M059J (cell line): ENCODE measurements at places on chromosomes 6 and 20. TPM values are rescaled to one million over a fixed set of nuclear protein-coding genes. Genes with fewer than 3 reads are reported as not detected.

Gene ELOVL4
- total RNA-seq, result 2.4 and 4.0 TPM in 2 replicates

- no peak for DNase-seq
Observed at GRCh38 chr20:18639501-18639979, 51.7 kb downstream of the DTD1 start.

GRCh38 chr20:52105442-52106422, 85.8 kb downstream of the ZFP64 start:
- DNase-seq, result peak; percentile 49

DNA sequence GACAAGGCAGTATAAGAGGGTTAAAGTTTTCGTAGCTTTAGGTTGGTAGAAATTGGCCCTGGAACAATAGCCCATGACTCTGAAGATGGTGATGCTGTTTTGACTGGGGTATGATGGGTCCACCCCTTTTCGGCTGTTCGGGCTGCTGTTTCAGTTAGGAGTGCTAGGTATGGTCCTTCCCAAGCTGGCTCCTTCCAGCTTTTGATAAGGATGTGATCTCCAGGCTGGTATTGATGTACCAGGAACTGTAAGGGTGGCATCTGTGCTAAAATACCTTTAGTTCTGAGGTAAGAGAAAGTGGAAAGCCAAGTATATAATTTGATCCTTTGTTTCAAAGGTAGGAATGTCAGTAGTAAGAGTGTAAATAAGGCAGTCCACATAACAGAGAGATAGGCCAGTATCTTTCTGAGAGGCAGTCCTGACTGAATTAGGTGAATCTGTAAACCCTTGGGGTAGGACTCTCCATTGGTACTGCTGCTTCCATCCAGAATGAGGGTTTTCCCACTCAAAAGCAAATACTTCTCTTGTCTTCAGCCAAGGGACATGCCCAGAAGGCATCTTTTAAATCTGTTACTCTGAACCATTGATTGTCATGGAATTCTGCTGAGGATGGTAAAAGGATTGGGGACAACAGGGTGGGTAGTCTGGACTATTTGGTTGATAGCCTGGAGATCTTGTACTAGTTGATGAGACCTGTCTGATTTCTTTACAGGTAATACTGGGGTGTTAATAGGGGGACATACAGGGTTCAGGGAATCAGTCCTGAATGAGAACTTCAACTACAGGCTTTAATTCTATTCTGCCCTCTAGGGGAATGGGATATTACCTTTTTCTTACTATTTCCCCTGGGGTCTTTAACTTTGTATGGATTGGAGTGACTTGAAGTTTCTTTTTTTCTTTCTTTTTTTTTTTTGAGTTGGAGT, 6.1 kb upstream of the ZNFX1 start:
- no peak for DNase-seq

GRCh38 chr20:40787941-40788340, 98.9 kb upstream of the MAFB start:
- no peak for DNase-seq

DNA sequence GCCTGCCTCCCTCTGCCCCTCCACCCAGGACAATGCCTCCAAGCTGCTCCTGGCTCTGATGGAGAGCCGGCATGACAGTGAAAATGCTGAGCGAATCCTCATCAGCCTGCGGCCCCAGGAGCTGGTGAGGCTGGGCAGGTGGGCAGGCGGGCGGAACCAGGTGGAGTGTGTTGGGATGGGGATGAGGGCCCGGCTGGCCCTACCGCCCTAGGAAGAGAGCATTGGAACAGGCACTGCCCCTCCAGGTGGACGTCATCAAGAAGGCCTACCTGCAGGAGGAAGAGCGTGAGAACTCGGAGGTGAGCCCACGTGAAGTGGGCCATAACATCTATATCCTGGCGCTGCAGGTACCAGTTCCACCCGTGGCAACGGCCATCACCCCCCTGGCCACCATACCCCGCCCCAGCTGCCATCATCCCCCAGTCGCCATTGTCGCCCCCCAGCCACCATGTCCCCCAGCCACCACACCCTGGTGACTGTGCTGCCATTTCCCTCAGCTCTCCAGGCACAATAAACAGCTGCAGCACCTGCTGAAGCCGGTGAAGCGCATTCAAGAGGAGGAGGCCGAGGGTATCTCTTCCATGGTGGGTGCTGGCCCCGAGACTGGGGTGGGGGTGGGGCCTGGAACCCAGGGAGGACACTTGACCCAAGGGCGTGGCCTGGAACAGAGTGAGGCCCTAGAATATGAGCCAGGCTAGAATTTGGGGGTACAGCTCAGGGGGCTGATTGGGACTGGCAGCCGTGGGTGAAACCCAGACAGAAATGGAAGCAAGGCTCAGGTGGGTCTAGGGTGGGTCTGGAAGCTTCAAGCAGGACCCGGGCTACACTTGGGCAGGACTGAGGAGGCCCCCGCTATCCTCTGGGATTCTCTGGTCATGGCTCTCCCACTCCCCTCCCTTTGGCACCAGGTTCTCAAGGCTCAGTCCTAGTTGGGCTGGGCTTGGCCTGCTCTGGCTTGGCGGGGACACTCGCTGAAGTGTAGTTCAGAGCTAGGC, 24.2 kb downstream of the UQCC2 start:
- DNase-seq, result no peak

DNA sequence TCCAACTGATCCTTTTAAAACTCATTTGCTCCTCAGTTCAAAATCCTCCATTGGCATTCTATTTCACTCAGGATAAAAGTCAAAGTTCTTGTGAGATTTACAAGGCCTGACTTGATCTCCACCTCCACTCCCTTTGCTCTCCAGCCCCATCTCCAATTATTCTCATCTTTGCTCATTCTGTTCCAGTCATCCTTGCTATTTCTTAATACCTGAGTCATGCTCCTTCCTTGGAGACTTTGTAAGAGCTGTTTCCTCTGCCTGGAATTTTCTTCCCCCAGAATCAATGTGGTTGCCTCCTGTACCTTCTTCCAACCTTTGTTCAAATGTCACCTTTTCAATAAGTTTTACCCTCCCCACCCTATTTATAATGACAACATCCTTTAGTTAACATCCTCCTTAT, 373.5 kb downstream of the HTR1B start:
- peak; percentile 5 for DNase-seq

GRCh38 chr6:149229096-149229495, 88.4 kb upstream of the TAB2 start:
- no peak for DNase-seq

DNA sequence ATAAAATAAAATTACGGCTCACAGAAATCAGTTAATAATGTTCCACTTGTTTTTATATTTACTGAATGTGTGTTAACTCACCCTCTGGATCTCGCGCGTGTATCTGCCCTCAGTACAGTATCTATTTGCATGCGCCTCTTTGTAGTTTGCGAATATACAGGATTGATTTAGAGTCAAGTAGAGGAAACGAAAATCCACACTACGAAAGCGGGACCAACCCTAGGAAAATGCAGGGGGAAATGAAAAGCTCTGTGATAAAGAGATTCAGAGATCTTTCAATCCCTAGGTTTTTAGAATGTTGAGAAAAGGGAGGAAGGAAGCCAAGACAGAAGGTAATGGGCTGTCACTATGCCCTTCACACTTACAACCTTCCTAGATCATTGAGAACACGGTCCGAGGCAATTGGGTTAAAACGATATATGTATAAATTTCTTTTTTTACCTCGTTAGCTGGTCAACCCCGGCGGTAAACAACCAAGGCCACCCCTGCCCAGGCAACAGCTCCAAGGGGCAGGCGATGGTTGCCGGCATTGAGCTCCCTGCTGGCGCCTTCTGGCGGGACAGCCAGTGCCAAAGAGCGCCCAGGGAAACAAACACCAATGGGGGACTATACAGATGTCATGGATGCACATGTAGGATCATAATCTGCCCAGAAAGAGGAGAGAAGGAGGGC, 792 bp upstream of the FUT9 start:
- no peak for DNase-seq

GRCh38 chr20:48024539-48024938, 239.3 kb upstream of the SULF2 start:
- DNase-seq, result no peak

GRCh38 chr6:124679387-124679786, 282.9 kb upstream of the RNF217 start:
- peak; percentile 51 for DNase-seq

Gene HSPA1L
- total RNA-seq, result 0.30 and 2.5 TPM in 2 replicates

Gene SLC16A10
- total RNA-seq, result 1.7 and 2.1 TPM in 2 replicates

- DNase-seq, result no peak
Observed at GRCh38 chr6:128558924-128559323, 38.5 kb upstream of the PTPRK start.

DNA sequence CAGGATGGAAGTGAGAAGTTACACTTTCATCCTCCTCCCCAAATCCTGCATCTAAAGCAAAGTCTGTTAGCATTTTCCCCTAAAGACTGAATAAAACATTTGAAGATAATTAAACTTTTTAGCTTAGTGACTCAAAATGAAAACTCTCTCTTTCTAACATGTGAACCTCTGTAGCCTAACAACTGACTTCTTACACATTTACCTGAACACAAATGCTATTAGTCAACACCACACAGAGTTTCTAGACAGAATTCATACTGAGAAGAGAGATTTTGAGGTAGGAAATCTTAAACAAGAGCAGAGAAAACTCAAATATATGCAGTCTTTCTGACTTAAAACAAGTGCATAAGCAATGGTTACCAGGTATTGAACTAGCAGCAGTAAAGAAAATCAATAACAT, 149.9 kb upstream of the SMLR1 start:
- DNase-seq, result no peak

GRCh38 chr6:90214966-90215365, 81.7 kb downstream of the BACH2 start:
- DNase-seq, result no peak

DNA sequence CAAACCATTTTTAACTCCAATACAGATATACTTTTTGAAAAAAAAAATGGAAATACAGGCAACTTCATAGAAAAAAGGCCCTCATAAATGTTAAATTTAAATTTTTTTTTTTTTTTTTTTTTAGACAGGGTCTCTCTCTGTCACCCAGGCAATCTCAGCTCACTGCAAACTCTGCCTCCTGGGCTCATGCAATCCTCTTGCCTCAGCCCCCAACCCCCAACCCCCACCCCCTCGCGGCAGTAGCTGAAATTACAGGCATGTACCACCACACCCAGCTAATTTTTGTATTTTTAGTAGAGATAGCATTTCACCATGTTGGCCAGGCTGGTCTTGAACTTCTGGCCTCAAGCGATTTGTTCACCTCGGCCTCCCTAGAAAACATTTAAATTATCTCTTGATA, 12.8 kb upstream of the ULBP3 start:
- DNase-seq, result no peak

Gene HLA-DRB5
- not detected in 2 replicates for total RNA-seq

Gene DYNLT2
- 0.76 and 1.1 TPM in 2 replicates for total RNA-seq

Gene PREX1
- total RNA-seq, result 1.5 and 5.2 TPM in 2 replicates

Gene LIN28B
- 0.07 and 0.27 TPM in 2 replicates for total RNA-seq

DNA sequence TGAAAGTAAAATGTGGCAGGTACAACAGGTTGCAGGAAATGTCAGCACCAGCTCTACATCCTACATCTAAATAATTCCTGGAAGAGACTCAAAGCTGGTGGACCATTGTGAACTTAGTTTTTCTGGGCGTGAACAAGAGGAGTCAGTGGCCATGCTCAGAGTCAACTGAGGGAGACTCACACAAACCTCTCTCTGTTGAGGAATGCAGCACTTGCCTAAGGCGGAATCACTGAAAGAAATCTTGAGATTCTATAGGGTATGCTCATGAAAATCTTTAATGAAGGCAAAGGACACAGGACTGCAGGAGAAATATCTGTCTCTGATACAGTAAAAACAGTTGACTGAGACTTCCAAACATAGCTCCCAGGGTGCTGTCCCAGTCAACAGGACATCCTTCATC, 22.5 kb downstream of the SLC17A4 start:
- no peak for DNase-seq

Gene MYBL2
- total RNA-seq, result 51.2 and 69.4 TPM in 2 replicates

GRCh38 chr6:132065556-132065955, 114.4 kb upstream of the CCN2 start:
- DNase-seq, result peak; percentile 34

Gene FOXS1
- 0.12 TPM in 1 of 2 replicates, not detected in the other for total RNA-seq

DNA sequence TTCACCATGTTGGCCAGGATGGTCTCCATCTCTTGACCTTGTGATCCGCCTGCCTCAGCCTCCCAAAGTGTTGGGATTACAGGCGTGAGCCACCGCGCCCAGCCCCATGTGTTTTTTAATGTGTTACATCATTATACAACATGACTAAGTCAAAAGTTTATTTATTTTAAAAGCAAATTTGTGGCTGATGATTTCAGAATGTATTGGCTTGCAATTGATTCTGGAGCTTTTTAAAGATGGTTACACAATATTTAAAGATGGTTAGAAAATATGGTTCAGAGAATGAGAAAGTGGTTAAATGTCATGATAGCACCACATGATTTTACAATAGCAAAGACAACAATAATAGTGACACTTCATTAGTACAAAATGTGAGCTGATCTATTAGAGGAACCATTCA, 80.5 kb downstream of the SASH1 start:
- DNase-seq, result no peak

DNA sequence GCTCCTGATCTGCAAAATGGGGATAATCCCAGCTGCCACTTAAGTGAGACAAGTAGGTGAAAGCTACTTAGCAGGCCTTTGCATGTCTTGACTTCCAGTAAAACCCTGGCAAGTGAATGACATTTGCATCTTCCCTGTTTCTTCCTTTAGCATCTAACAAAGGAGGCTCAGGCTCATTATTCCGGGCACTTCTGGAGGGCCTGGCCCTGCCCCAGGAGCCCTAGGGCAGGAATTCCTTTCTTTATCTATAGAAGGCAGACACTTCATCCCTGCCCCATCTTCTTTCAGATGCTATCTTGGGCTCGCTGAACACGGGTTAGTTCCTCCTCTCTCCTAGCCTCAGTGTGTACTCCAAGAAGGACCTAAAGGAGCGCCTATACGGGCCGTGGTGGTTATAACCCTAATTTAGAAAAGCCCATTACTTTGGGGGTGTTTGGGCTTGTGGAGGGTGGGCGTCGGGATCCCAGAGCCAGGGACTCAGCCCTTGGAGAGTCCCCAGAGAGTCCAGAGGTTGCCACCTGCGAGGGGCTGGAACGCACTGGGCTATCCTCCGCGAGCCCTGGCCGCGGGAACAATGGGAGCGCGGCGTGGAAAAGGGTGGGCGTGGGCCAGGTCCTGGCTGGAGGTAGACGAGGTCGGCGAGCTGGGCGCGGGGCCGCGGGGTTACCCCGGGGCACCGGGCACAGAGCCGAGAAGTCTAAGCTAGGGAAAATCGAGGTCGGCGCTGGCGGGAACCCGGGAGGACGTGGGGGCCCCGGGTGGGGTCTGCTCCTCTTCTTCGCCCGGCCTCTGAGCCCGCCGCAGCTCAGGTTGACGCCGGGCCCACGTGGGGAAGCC, 62.8 kb upstream of the EPB41L1 start:
- DNase-seq, result no peak

GRCh38 chr20:63217706-63218105, 1.8 kb upstream of the YTHDF1 start:
- no peak for DNase-seq

Gene EYA4
- 8.2 and 12.0 TPM in 2 replicates for total RNA-seq
